Stimulated activated CD4-positive, alpha-beta T cell treated with anti-CD3 and anti-CD28 coated beads, Interleukin-2, amount 100 ng/mL, for 48 hours (primary cell): ENCODE measurements at places on chromosomes 5 and 9.
A peak's percentile ranks its signal among the peaks of the same experiment; 100 is the strongest.

DNA sequence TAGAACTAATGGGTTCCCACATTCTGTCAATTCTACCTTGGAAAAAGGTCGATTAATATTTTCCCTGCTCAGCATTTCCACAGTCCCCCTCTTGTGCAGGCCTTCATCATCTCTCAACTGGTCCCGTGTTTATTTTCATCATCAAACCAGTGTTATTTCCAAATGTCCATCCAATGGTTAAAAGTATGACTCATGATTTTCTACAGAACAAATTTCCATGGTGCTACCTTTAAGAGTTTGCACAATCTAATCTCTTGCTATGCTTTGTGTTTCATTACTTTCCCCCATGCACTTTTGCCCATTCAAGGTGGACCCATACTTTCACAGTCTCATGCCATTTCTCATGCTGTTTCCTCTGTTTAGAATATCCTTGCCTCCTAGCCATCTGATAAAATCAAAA is 143.7 kb downstream of the CCDC192 start:
- DNase-seq, result no peak

GRCh38 chr9:137317718-137318511 is 15.8 kb upstream of the NRARP start:
- no peak for DNase-seq

DNA sequence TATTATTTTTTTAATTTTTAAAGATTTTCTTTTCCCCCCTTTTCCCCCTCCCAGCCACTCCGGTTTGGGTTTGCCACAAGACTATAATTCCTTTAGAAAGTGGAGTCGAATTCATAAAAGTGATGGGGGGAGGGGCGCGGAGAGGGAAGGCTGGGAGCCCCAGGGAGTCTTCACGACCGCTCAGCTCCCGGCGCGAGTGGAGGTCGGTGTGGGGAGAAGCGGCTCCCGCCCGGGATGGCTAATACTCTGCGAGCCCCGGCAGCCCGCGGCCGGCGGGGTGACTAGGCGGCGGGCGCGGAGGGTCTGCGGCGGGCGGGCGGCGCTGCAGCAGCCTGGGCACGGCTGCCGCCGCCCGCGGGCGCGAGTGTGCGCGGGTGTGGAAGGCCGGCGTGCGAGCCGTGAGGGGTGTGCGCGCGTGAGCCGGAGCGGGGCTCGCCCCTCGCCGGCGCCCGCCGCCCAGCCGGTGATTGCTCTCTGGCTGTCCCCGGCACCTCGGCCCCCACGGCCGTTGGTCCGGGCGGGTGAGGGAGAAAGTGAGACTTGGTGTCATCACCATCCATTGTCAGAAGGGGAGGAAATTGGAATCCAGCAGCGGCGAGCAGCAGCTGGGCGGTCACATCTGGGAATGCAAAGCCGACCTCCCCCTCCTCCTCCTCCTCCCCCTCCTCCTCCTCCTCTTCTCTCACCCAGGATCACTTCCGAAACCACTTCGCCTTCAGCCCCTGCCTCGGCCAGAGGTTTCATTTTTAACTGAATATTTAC is at the start of gene PARP8:
Gene PARP8, plus strand, starts transcription at position 377 of the 762 bp plus-strand sequence. CDS start 459 bp downstream, outside the sequence.
- DNase-seq, result peak; percentile 27

- no peak for DNase-seq
Measured at GRCh38 chr5:178542455-178542854, 47.7 kb downstream of the COL23A1 start.

DNA sequence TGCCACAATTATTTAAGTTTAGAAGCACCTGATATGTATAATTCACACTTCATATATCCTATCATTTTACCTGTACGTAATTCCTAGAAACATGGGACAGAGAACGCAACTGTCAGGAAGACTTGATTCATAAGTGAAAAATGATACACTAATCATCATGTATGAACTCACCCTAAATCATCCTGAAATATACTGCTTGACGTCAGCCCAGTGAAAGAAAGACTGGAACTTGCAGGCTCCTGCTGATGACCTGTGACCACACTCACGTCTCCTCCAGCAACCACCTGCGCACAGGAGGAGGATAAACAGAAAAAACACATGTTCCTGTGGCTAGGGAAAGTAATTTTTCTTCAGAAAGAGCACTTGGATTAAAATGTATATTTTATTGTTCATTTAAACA is 169.7 kb downstream of the MPDZ start:
- DNase-seq, result no peak

DNA sequence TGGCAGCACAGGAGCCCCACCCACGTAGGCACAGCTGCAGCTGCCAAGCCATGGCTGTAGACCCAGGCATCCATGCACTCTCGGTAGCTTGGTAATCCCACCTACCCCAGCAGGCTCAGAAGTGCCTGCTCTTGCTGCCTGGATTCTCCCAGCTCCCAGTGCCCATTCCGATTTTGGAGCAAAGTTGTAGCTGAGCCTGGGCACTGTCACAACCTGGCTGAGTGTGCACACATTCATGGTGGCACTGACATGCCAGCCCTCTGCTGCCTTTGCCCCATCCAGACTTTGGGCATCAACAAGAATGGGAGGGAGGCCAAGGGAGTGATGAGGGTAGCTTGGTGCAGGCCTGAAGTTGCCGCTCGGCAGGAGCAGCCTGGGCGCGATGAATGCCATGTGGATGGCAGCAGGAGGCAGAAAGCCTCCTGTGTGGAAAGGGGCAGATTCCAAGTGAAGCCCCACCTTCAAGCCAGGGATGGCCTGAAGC is 936.6 kb upstream of the PTPRD start:
- DNase-seq, result no peak

DNA sequence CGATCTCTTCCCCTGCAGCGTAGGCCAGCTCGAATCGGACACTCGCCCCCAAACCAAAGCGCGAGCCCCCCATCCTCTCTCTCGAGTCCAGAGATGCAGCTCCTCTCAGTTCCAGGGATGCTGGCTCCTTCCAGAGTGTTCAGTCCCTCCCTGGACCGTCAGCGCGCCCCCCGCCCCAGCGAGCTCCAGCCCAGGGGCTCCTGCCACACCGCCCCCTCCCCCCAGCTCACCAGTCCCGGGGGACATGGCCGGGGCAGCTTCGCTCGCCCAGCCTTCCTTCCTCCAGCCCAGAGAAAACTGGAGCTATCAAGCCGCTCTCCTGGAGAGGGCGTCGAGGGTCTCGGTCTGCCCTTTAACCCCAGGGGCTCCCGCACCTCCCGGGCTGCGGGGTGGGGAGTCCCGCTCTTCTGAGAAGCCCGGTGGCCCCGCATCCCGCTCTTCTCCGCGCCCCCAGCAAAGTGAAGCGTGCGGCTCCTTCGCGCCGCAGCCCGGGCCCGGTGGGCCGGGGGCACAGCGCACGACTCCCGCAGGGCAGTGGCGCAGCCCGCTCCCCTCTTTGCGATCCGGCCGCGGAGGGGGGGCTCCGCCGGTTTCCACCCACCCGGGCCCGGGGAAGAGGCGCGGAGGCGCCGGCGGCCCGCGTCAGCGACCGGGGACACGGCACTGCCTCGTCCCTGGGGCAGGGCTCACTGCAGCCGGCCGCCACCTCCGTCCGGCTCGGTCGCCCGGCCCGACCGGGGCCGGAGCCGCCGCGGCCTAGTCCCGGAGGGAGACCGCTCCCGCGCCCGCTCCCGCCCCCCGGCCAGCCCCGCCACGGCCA is 587 bp downstream of the MIER3 start:
- DNase-seq, result peak; percentile 3

DNA sequence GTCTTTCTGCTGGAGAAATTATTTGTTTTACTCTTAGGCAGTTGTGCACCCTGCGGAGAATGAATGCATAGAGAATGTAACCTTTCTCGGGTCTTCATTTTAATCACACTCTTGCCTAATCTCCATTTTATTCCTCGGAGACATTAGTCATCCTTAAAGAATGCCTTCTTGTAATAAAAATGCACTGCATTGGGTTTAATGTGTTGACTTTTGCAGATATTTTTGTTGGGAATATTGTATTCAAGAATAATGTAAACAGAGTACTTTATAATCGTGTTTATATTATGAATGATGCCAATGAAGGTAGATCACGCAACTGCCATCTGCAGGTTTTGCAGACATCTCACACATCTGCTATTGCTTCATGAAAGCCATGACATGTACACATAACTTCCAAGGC is 1093.9 kb upstream of the CDH6 start:
- DNase-seq, result no peak
